Ascending aorta (tissue), 2 donors: ENCODE measurements at places on chromosomes 12 and 14.

DNA sequence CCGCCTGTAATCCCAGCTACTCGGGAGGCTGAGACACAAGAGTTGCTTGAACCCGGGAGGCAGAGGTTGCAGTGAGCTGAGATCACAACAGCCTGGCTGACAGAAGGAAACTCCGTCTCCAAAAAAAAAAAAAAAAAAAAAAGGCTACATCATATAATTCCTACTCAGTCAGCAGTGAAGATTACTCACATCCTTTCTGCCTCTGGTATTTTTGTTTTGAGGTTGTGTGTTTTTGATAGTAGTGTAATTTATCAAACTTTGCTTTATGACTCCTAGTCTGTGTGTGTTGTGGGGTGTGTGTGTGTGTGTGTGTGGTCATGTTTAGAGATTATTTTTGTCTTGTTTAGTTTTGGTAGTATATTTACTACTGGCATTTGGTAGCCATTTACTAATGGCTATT, 29.8 kb upstream of the DLGAP5 start:
- no peak for DNase-seq

DNA sequence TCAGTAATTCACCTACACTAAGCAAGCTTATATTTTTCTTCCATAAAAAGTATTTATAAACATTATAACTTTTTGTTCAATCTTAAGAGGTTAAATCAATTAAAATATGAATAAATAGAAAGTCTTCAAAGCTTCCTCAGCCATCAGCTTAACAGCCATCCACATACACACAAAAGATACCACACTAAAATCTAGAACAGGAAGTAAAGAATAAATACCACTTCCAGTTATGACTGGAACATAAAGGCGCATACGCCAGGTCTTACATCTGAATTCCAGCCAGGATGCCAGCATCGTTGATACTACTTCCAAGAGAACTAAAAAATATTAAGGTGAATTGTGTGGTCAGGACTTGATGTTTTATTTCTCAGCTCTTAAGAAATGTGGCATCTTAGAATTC, 17.0 kb downstream of the SIX1 start:
- DNase-seq: no peak

- DNase-seq: no peak
These were observed 170.7 kb downstream of the ADCK1 start for GRCh38 chr14:77970646-77971045.

DNA sequence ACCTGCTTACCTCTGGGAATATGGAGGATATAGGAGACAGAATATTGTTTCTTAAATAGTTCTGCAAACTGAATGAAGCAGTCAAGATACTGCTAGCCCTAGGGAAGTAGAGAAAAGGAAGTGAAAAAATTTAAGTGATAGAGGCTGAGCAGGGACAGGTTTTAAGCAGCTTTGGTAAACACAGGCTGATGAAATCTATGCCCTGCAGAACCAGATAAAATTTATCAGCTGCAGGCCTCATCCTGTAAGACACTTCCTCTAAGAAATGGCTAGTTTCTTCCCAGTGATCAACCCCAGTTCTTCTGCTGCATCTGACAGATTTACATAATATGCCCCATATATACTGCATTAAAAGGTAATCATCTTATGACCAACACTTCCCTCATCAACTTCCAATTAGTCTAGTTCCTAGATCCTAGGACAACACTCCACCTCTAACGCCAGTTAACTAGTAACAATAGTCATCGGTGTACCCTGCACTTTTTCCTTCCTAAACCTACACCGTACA, 1.3 kb upstream of the ESYT1 start:
- no peak for DNase-seq

- no peak for DNase-seq
These were observed 1.1 kb downstream of the TDG start for GRCh38 chr12:103966736-103967135.

GRCh38 chr12:23949348-23950209, at the start of gene SOX5:
Gene SOX5, minus strand, starts transcription at chr12:23949670. Its CDS starts 69 bp downstream, at chr12:23949601.
- no peak for DNase-seq

GRCh38 chr14:63088865-63089264, 43.6 kb upstream of the KCNH5 start:
- DNase-seq: no peak

DNA sequence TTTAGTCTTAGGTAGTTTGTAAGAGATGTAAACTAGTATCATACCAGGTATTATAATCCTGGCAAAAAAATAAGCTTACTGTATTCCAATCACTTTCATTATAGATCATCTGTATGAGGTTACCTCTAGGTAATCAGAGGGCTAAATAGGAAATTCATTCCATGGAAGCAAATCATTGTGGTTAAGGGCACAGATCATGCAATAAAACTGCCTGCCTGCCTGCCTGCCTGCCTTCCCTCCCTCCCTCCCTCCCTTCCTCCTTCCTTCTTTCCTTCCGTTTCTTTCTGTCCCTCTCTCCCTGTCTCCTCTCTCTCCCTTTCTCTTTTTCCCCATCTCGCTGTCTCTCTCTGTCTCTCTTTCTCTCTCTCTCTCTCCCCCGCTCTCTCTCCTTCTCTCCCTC, 3.2 kb upstream of the CLEC9A start:
- no peak for DNase-seq

GRCh38 chr12:108046650-108047049, 82.4 kb upstream of the WSCD2 start:
- DNase-seq: no peak

- DNase-seq: no peak
These were observed 17.2 kb upstream of the CDK2AP1 start for GRCh38 chr12:123288751-123289346.
